SK-MEL-5 (cell line): ENCODE measurements at places on chromosomes 6 and 20.

DNA sequence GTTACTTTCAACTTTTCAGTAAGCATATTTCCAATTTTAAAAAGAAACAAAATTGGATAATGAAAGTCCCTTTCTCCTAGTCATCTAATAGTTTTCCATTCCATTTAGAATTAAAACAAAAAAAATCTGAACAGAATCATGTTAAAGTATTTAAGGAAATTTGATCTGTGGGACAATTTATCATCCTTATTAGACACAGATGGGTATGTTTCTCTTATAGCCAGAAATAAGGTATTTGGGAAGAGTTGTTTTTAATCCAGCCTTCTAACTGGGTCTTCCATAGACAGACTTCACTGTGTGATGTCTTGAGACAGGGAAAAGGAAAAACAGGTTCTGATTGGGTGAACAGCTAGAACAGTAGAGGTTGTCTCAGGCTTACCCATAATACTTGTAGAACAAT, 39.5 kb upstream of the STXBP5 start:
- no peak for DNase-seq

GRCh38 chr6:136523196-136523595, 27.0 kb downstream of the MAP7 start:
- DNase-seq = no peak

GRCh38 chr6:64224819-64225218, 589.2 kb downstream of the PHF3 start:
- DNase-seq = peak; percentile 80

DNA sequence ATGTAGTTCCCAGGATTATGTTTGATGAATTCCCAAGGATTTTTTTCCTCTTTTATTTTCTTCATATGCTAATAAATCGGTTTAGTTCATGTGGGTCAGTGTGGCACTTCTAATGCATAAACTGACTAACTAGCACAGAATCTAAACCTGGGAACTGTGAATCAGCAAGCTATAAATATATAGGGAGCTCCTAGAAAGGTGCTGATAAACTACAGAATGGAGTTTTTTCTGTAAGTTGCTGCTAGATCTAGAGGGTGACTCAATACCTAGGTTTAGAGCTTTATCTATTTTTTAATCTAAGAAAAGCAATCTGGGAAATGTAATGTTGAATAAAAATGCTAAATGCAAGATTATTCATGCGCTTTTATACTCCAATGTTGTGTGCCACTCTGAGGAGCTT, 118.8 kb upstream of the PTCHD4 start:
- DNase-seq = no peak

GRCh38 chr20:62760856-62761758, 35.2 kb upstream of the MRGBP start:
- DNase-seq = no peak

DNA sequence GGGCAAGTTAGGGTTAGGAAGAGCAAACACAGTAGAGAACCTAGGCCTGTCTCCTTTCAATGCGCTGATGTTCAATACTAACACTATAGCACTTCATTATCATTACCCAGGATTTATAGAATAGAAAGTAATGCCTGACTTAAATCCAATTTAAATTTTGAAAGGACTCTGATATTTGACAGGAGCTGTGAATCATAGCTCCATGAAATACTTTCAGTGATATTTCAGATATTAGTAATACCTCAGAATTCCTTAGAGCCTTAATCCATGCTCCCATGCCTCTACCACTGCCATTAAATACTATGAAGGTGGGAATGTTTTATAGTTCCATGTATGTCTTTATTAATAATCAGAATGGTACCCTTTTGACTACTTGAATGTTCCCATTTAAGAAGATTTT, 530.2 kb downstream of the BCKDHB start:
- DNase-seq = no peak
